RWPE2 (cell line): ENCODE measurements at places on chromosomes 7 and 10.
A peak's percentile ranks its signal among the peaks of the same experiment; 100 is the strongest.

DNA sequence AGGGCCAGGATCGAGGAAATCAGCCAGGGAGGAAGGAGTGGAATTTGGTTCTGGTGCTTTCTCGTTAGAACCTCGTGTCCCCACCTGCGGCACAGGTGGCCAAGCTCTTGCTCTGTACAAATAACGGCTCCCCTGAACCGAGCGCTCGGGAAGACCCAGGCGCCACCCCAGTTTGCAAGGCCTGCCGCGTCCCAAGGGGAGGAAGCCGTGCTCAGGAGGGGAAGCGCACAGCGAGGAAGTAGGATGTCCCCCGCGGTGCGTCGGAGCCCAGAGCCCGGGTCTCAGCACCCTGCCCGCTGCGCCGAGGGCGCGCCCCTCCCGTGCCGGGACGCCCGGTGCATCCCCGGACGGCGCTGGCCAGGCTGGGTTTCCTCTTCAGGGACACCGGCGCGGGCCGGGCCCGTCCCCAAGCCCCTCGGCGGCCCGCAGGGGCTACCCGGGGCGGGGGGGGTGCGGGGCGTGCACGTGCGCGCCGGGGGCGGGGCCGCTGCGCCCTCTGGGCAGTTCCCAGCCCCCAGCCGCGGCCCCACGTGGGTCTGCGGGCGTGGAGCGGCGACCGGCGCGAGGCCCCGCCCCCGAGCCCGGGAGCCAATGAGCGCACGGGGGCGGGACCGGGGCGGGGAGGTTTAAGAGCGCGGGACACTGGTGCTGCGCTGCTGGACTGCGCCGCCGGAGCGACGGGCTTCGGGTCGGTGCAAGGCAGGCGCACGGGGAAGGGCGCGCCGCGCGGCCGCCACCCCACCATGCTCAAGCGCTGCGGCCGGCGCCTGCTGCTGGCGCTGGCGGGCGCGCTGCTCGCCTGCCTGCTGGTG lies at the start of gene LFNG:
Gene LFNG, plus strand, starts transcription at position 656 of the 812 bp plus-strand sequence. Its CDS starts 88 bp downstream, at position 744.
- H3K4me3 ChIP-seq: peak within 1 kb of the TSS; percentile 34
- no peak within 1 kb of the TSS for H3K27ac ChIP-seq
- no peaks in the 10 kb centered on the region for H3K36me3 ChIP-seq
- peaks cover 42% of the 10 kb centered on the region for H3K4me1 ChIP-seq

- H3K4me1 ChIP-seq: no peaks in the 10 kb centered on the region
- no peak overlapping the region for H3K27ac ChIP-seq
- no peak overlapping the region for H3K4me3 ChIP-seq
- H3K27me3 ChIP-seq: no peaks in the 10 kb centered on the region
These were observed 201.3 kb upstream of the CDCA7L start for GRCh38 chr7:22146961-22147512.

DNA sequence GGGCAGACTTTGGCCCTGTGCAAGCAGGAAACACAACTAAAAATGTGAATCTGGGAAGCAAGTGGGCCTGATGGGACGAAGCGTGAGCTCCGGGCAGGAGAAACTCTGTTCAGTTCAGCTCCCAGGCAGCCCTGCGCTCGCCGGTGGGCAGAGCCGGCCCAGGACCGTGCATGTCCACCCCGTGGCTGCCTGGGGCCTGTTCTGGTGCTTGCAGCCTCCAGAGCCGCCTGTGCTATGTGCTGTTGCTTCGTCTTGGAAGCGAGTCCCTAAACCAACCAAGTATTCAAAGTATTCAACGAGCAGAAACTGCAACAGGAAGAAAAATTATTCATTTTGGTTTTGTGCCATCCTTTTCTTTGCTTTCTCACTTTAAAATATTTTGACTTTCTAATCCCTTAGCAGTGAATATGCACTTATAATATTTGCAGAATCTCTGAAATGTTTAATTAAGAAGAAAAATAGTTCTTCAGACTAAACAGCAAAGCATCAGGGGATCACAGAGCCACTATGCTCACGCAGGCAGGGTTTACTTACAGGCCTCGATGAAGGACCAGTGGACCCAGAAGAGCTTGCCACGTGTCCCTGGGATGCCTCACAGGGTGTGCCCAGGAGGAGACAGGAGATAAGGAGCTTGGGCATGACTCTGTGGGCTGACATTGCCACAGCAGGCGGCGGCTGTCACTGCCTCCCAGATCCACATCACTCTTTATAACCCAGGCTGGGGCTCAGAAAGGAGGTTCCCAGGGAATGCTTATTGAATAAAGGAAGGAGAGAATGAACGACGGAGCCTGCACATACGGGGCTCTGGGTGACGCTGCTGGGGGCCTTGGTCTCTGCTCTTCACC lies 45.6 kb downstream of the VIPR2 start:
- peak; percentile 19 for DNase-seq
- no peak overlapping the region for H3K27ac ChIP-seq
- H3K4me3 ChIP-seq: no peak overlapping the region
- no peaks in the 10 kb centered on the region for H3K4me1 ChIP-seq
- no peaks in the 10 kb centered on the region for H3K36me3 ChIP-seq

- no peak overlapping the region for H3K27ac ChIP-seq
- H3K36me3 ChIP-seq: no peaks in the 10 kb centered on the region
- no peak overlapping the region for H3K4me3 ChIP-seq
- DNase-seq: no peak
- H3K27me3 ChIP-seq: peaks cover 75% of the 10 kb centered on the region
- peaks cover 5% of the 10 kb centered on the region for H3K4me1 ChIP-seq
These were observed 5.7 kb downstream of the ADARB2 start for GRCh38 chr10:1731592-1731991.

- H3K36me3 ChIP-seq: no peaks in the 10 kb centered on the region
- peak overlapping the region; percentile 32 for H3K4me3 ChIP-seq
- peaks cover 49% of the 10 kb centered on the region for H3K27me3 ChIP-seq
- no peaks in the 10 kb centered on the region for H3K4me1 ChIP-seq
These were observed 44.1 kb downstream of the SFTPD start for GRCh38 chr10:79904671-79905321.

DNA sequence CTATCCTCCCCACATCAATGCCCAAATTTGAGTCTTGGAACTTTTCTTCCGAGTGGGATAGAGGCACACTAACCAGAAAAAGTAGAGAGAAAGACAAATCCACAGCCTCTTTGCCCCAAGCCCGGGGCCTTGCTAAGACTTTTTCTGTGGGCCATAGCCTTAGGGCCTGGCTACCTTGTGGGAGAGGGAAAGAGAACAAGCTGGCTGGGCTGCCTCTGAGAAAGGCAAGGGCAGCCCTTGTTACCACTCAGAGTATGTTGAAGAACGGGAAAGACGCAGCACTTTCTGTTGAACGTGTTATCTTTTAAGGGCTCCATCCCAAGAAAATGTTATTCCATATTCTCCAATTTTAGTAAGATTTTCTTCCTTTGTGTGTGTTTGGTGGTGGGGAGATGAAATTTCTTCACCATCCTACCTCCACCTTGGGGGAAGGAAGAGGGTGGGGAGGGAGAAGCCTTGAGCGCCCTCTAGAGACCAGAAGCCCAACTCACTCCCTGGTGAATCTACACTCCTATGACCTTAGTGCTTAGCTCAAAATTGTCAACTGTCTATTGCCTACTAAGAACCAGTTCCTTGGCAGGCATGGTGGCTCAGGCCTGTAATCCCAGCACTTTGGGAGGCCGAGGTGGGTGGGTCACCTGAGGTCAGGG lies 3.9 kb upstream of the NRF1 start:
- DNase-seq: no peak
- H3K27ac ChIP-seq: no peak overlapping the region

- DNase-seq: no peak
- H3K36me3 ChIP-seq: no peaks in the 10 kb centered on the region
- no peaks in the 10 kb centered on the region for H3K27me3 ChIP-seq
- H3K4me3 ChIP-seq: no peak overlapping the region
- H3K27ac ChIP-seq: no peak overlapping the region
- peaks cover 19% of the 10 kb centered on the region for H3K4me1 ChIP-seq
These were observed 189.2 kb downstream of the FAM107B start for GRCh38 chr10:14585287-14586193.
